ENCODE measurements at places on chromosomes 3 and 15.

GRCh38 chr3:64048631-64049061, 25.4 kb upstream of the PSMD6 start:
- DNase-seq = no peak

DNA sequence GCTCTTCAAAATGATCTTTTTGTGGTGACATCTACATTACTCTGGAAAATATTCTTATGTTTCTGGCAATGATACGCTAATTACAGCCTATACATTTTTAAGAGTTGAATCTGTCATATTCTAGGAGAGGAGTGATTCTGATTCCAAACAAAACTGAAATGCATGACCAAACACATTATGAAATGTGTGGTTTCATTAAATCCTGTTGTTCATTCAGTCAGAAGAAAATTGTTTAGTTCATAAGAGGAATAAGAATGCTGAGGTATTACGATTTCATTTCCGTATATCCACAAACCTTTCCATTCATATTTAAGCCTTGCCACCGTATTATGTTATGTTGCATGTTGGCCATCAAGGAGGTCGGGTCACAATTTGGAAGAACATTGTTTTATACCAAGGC, 345.1 kb downstream of the FEZF2 start:
- DNase-seq = no peak

DNA sequence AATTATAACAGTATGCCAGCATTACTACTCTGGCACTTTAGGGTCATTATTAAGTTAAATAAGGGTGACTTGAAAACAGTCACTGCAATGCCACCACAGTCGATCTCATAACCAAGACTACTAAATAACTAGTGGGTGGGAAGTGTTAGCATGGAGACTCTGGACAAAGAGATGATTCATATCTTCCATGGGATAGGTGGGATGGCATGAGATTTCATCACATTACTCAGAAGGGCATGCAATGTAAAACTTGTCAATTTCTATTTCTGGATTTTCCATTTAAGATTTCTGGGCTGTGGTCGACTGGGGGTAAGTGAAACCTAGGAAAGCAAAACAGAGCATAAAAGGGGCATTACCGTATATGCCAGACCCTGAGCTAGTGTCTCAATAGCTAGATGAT, 538.9 kb upstream of the GRM7 start:
- DNase-seq = no peak

DNA sequence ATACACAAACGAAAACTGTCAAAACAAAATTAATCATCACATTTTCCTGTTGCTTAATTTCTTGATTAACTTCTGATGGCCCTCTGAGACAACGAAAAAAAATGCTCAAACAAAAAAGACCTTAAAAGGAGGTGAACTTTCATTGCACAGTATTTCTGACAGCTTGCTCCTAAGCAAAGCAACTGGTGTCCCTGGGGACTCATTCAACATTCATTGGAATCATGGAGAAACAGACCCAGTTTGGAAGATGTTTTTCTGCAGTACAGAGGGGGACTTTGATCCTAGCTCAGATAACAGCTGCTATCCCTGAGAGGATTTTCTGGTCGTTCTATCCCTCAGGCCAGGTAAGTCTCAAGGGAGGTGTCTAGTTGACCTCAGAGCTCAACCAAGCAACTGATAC, 378.7 kb upstream of the ATP11B start:
- no peak for DNase-seq

- DNase-seq = no peak
Measured at GRCh38 chr15:56608140-56608778, 125.0 kb downstream of the ZNF280D start.

Data from hematopoietic multipotent progenitor cell treated with erythropoietin and hydrocortisone succinate and interleukin-3 and kit ligand, for 15 days (in vitro differentiated cells).